GM23248 (cell line): ENCODE measurements at places on chromosomes 7 and 10.

- DNase-seq: no peak
Measured at GRCh38 chr10:107144490-107144889, 20.0 kb downstream of the SORCS1 start.

- DNase-seq: peak; percentile 93
Measured at GRCh38 chr10:62422068-62422590, 48.0 kb downstream of the ZNF365 start.

- no peak for DNase-seq
Measured at GRCh38 chr7:41769162-41769561, 66.3 kb upstream of the INHBA start.

DNA sequence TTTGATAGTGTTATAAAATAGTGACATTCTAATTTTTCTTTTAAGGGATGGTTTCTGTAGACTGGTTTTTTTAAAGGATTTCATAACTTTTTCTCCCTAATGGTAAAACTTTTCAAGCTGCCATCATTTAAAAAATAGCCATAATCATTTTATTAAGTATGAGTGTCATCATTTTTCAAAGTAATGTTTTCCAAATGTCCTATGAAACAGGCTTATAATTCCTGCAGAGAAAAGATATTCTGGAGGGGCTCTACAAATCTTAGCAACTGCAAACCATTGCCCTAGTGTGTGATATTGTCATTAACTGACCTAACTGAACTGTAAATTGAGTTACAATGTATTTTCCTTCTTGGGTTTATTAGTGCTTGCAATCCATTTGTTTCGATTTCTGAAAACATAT is 226.0 kb downstream of the BBS9 start:
- no peak for DNase-seq

DNA sequence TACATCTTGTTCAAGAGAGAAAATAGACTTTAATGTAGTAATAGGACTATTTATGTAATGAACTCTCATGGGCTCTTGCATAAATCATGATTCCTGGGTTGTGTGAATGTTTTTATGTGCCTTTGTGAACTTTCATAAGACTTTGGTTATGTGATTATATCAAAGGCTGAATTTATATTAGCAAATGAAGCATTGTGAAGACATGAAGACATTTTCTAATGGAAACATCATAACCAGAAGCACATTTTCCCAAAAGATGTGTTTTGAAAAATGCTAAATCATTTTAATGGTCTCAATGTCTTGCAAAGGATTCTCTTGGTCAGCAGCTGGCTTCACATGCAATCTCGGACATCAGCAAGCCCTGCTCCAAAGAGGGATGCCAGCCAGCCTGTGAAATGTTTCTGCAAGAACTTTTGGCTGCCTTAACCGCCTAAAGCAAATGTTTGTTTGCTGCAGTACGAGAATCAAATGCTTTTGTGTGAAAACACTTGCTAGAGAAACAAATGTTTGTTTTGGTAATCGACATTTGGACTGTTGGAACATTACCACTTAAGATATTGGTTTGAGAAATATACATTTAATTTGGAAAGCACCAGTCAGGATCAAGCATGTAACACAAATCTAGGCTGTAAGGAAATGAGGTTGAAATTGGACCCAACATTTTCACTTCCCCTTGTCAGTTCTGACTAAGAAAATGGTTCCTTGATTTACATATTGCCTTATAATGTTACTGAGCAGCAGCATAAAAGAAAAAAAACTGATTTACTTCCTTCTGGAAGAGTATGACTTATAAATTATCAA is 102.1 kb downstream of the RTKN2 start:
- DNase-seq: peak; percentile 82

DNA sequence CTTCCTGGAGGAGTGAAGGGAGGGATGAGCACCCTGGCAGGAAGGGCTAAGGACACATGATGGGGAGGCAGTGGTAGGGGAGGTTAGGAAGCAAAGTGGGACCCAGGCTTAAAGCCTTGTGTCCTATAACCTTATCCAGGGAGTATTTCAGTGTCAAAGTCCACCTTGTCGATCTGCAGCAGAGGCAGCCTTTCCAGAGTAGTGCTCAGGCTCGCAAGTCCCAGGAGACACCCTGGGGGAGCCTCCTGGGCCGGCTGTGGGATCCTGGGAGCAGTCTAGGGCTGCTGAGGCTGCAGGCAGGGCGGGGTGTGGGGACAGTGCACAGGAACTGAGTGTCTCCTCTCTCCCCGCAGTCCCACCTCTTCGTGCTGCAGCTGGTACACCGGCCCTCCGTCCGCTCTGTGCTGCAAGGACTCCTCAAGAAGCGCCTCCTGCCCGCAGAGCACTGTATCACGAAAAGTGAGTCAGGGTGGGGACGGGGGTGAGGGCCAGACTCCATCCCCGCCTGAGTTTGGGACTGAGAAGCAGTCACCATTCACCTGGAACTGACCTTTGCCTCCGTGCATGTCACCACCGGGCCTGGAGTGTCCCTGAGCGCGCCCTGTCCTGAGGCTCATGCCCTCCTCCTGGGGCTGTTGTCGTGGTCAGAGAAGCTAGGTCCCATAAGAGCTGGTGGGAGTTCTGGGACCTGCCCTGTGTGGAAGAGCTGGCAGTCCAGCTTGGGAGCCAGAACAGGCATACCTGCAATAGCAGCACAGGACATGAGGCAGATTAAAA is 45.3 kb upstream of the PPIF start:
- DNase-seq: no peak

DNA sequence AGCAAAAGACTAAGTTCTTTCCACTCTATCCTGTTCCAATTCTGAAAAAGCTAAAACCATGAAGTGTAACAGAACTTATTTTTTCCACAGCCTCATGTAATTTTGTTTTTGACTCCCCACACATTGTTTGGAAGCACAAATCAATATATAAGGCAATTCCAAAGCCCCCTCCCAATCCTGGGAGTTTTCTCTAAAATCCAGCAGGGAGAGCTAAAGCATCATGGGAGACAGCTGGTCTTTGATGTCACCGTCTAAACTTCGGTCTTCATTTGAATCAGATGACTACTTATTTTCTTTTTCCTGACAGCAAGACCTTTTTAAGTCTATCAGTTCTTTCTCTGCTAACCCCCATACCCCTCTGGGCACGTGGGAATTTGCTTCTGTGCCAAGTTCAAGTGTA is 33.3 kb upstream of the PON1 start:
- peak; percentile 5 for DNase-seq

GRCh38 chr7:32043688-32044087 is 26.5 kb downstream of the PDE1C start:
- DNase-seq: peak; percentile 78

DNA sequence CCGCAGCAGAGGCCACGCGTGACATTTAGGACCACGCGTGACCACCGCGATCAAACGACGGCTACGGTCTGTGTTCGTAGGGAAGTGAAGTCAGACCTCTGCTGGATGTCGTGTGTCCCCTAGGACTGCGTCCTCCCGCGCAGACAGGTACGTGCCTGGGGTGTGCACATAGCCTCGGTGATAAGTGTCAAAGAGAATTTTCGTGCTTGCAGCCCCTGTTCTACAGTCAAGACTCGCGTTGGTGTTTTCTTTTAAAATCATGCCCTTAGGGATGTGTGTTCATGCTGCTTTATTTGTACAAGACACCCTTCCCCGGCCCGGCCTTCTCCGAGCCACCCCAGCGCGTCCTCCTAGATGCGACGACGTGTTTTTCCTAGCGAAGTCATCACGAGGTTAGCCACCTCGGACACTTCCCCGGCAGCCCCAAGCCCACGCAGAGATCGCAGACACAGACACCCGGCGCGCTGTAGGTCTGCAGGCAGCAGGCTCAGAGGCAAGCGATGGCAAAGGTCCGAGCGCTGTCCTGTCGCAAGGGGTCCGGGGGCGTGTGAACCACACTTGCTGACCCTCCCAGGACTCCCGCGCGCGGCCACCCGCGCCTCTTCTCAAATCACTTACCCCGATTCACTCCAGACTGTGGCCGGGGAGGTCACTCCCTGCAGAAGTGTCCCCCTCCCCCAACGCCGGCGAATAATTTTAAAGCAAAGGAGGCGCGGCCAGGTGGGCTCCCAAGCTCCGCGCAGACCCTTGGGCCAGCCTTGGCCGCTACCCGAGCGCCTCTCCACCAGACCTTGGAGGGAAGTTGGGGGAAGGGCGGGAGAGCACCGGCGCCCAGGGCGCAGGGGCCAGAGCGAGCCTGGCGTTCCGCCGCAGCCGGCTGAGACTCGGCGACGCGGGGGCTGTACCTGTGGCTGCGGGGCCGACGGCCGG is 552 bp downstream of the MKX start:
- DNase-seq: peak; percentile 65

DNA sequence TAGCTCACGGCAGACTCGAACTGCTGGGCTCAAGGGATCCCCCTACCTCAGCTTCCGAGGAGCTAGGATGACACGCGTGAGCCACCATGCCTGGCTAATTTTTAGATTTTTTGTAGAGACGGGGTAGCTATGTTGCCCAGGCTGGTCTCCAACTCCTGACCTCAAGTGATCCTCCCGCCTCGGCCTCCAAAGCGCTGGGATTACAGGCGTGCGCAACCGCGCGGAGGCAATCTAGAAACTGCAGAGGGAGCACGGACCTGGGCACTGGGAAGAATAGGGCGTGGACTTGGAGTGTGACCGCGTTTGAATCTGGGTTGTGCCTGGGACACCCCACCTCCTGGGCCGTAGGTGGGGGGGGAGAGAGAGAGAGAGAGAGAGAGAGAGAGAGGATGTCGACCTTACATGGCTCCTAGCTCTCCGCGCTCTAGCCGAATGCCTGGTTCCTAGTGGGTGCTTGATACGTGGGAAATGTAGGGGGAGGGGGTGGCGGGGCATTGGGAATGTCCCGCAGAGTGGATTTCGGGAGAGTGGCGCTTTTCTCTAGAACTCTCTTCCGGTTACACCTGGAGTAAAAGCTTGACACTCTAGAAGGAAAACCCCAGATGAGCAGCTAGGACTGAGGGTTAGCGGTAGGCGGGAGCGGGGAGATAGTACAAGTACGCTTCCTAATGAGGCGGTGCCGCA is 1.2 kb upstream of the MAP3K8 start:
- DNase-seq: no peak

DNA sequence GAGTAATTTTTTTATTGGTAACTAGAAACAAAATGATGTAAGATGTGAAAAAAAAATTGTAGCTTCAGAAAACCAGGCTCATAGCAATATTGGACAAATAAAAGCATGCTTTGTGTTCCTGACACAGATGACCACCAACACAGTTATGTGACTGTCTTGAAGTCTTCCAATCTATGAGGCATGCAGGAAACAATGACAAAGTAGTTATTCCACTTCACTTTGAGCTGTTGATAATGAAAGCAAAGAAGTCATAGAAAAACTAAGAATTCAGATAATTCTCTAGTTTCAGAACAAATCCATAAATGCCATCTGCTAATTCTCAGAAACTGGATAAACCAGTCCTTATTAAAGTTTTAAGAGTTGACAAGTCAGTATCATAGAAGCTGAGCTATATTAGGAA is 378.4 kb upstream of the SEMA3D start:
- DNase-seq: peak; percentile 60

DNA sequence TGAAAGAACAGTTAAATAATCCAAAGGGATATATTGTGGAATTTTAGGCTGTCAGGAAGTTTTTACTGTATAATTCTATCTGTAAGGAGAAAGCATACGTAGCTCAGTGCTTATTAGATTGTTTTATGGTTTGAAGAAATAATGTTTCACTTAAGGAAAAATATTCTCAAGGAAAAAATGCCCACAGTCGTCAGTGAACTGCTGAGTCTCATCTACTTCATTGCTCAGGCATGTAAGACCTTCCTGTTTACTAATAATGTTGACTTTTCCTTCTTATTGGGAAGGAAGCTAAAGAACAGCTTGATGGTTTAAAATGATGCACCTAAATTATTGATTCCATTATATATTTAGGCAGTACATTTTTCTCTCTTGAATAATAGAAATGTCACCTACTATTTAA is 304.2 kb downstream of the SDK1 start:
- no peak for DNase-seq

DNA sequence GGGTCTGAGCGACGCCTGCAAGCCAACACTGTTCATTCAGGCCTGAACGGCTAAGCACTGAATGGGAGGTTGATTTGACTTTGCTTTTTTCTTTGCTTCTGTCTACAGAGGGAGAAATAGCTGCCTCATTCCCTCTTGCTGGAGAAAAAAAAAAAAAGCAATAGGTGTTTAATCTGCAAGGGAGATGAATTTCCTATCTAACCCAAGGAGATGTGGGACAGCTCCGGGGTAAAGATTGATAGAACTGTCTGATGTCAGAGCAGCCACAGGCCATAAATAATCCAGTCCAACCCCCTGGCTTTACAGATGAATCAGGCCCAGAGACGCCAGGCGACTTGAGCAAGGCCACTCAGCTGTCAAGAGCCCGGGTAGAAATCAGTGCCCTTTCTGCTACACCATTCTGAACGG is 168.0 kb downstream of the ARHGAP12 start:
- peak; percentile 46 for DNase-seq

DNA sequence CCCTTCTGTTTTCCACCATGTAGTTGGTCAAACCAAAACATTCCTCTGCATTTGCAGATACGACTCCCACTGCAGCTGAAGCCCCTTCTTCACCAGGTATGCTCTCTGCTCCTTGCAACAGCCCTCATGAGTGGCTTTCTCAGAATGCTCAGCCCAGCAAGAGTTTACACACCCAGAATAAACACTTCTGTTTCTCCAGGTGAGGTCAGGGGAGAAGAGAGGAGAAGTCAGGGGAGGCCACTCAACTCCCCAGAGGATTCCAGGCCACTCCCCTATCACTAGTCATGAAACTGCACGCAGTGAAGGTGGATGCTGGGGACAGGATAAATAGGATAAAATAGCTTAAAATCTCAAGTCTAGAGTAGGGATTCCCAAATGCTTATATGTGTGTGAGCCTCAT is 31.2 kb downstream of the CUZD1 start:
- no peak for DNase-seq

GRCh38 chr10:37860494-37861190 is 3.2 kb upstream of the ZNF248 start:
- DNase-seq: peak; percentile 78

- peak; percentile 66 for DNase-seq
Measured at GRCh38 chr10:12194752-12195271, 879 bp downstream of the NUDT5 start.

DNA sequence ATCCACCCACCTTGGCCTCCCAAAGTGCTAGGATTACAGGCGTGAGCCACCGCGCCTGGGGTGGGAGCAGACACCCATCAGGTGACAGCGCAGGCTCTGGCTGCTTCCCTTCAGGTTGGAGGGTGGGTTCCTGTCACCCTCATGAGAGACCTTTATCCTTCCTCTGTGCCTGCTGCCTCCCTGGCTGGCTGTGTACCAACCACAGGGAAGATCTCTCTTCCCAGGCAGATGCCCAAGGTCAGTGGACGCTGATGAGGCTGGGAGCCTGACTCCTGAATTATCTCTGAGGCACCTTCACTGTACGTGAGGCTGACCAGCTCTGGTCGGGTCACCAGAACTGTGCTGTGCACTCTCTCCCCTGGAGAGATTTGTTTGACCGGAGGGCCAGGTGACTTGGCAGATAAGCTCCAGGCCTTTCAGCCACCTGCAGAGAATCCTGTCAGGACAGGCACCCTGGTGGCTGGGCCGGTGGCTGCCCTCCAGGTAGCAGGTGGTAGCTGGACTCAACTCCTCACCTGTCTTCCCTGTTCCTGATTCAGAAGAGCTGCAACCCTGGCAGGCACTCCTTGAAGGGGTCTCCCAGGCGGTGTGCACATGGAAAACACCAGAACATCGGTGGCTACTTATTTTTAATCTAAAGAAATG is 251.9 kb downstream of the GLRX3 start:
- DNase-seq: no peak

GRCh38 chr10:88890681-88891381 is 10.8 kb downstream of the STAMBPL1 start:
- DNase-seq: no peak
